ENCODE measurements at places on chromosomes 1 and 21. TPM values are rescaled to one million over a fixed set of nuclear protein-coding genes. Genes with fewer than 3 reads are reported as not detected.

DNA sequence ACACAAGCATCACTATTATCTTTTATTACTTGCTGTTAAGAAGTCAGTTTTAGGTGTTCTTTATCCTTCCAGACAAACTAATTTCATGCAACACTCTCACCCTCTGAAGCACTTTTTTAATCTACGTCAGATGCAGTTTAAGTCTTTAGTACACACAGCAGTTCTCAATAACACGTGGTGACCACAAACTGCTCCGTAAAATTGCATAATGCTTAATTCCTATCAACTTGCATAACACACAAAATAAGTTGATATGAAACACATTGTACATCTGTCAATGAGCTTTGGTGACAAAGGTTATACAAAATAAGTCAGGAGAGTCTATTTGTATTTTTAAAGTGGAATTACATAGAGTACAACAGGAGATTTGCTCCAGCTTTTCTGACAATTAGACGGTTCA lies 140.9 kb upstream of the ETS2 start:
- DNase-seq, result no peak

DNA sequence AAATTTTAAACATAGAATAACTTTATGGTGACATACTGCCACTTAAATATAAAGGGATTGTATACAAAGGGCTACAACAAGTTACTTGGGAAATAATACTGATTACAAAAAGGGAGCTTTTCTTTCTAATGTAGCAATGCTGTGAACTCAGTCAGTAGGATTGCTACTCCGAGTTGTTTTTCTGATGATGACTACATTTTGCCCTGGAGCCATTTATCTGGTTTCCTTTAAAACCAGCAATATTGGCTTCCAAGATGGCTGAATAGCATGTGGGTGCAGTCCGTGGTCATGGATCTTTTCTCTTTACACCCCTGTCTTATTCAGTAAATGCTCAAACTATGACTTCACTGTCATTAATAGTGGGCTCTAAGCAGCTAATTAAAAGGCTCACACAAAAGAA lies 92.6 kb upstream of the NEK7 start:
- no peak for DNase-seq

GRCh38 chr1:15760520-15761211 lies 2.1 kb downstream of the FBLIM1 start:
- no peak for DNase-seq

DNA sequence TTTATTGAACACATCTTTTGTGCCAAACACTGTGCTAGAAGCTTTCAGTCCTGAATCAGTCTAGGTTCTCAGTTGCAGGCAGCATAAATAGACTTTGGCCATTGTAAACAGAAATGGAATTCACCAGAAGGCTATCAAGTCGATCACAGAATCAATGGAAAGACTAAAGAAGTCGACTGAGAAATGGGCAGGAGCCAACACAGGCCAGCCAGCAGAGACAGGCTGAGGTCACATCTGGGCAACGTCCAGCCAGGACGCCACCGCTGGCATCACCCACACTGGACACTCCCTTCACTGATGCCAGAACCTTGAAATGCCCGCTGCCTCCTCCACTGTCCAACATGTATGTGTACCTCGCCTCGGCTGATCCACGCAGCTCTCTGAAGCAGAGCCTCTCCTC lies 5.5 kb upstream of the CNTN2 start:
- DNase-seq, result no peak

Gene ADGRL4
- not detected for total RNA-seq

GRCh38 chr1:84223751-84224432 lies 77.6 kb upstream of the SAMD13 start:
- DNase-seq, result no peak

DNA sequence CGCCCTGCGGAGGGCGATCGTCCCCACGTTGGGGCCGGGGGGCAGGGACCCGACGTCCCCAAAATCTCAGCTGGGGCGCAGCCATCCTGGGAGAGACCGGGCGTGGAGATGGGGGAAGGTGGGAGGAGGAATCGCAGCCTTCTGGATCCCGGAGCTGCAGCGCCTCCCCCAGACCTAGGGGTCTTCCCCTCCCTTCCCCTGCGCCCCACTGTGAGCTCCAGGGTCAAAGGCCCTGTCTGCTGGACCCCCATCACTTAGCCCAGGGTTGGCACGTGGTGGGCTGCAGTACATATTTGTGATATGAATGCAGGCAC lies 90.2 kb upstream of the VAMP3 start:
- no peak for DNase-seq

- no peak for DNase-seq
Measured at GRCh38 chr1:180572760-180573159, 14.0 kb downstream of the OVAAL start.

Measured in Caco-2 (cell line).